Naive thymus-derived CD8-positive, alpha-beta T cell (primary cell): ENCODE measurements at places on chromosomes 11 and 22.

GRCh38 chr22:39932918-39933649 lies 27.1 kb upstream of the TMA7B start:
- no peaks in the 10 kb centered on the region for H3K27me3 ChIP-seq
- H3K4me1 ChIP-seq, result peaks cover 56% of the 10 kb centered on the region

GRCh38 chr22:44212936-44213335 lies 32.2 kb downstream of the PARVG start:
- no peak overlapping the region for H3K27ac ChIP-seq
- H3K27me3 ChIP-seq, result no peaks in the 10 kb centered on the region
- no peak overlapping the region for H3K4me3 ChIP-seq

DNA sequence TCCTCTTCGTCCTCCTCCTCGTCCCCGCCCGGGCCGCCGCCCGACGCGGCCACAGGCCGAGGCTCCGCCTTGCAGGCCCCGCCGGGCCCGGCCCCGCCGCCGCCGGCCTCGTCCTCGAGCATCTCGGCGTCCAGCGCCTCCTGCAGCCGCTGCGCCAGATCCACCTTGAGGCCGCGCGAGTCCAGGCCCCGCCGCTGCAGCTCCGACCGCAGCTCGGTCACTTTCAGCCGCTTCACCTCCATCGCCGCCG lies 417 bp downstream of the HNRNPUL2 start:
- H3K36me3 ChIP-seq, result no peaks in the 10 kb centered on the region
- H3K4me3 ChIP-seq, result peak overlapping the region; percentile 98
- peaks cover 61% of the 10 kb centered on the region for H3K4me1 ChIP-seq
- peak overlapping the region; percentile 93 for H3K27ac ChIP-seq
- no peak for DNase-seq

GRCh38 chr11:63494975-63495374 lies 4.0 kb upstream of the PLAAT5 start:
- H3K36me3 ChIP-seq, result peaks cover 12% of the 10 kb centered on the region
- H3K27ac ChIP-seq, result no peak overlapping the region
- H3K27me3 ChIP-seq, result peaks cover 12% of the 10 kb centered on the region
- no peak overlapping the region for H3K4me3 ChIP-seq
- no peak for DNase-seq

GRCh38 chr11:105548359-105548758 lies 61.5 kb upstream of the GRIA4 start:
- no peak overlapping the region for H3K4me3 ChIP-seq
- no peaks in the 10 kb centered on the region for H3K4me1 ChIP-seq
- no peak for DNase-seq
- no peaks in the 10 kb centered on the region for H3K36me3 ChIP-seq
- no peak overlapping the region for H3K27ac ChIP-seq

DNA sequence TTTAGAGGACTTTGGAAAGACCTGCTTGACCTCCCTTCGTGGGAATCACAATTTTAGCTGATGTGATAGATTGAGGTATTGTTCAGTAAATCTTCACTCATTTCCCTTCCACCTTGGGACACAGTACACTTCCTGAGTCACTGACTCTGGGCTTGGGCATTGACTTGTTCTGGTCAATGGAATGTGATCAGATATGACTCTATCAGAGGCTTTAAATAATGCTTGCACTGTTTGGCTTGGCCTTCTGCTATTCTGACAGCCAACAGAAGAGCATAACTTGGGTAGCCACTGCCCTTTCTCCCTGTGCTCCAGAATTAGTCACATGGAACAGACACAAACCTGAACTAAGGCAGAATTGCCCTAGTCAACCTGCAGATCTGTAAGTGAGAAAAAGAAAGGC lies 12.5 kb downstream of the PRR5L start:
- peaks cover 18% of the 10 kb centered on the region for H3K27me3 ChIP-seq
- peaks cover 6% of the 10 kb centered on the region for H3K4me1 ChIP-seq
- no peaks in the 10 kb centered on the region for H3K36me3 ChIP-seq

GRCh38 chr11:71247551-71248250 lies 4.7 kb downstream of the SHANK2 start:
- no peaks in the 10 kb centered on the region for H3K4me1 ChIP-seq
- no peak for DNase-seq
- no peaks in the 10 kb centered on the region for H3K36me3 ChIP-seq
- H3K27me3 ChIP-seq, result peaks cover 34% of the 10 kb centered on the region
- H3K4me3 ChIP-seq, result no peak overlapping the region

DNA sequence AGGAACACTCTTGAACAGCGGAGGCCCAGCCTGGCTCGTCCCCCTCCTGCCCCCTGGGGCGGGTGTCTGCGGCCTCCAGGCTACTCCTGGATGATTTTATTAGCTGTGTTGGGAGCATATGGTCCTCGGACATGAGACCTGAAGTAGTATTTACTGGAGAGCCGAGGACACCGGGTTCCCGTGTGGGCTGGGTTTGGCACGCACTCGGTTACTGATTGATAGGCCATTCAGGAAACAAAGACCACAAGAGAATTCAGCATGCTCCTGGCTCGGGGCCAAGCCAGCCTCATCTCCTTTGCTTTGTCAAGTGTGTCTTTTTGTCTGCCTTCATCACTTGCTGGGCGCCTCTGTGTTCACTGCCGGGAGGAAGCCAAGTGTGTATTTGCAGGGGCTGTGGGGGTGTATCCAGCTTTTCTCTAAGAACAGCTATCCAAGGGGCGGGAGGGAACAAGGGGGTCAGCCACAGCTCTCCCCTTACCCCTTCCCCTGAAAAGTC lies 9.7 kb downstream of the FXYD2 start:
- peak; percentile 84 for DNase-seq
- H3K4me3 ChIP-seq, result peak overlapping the region; percentile 87
- H3K36me3 ChIP-seq, result no peaks in the 10 kb centered on the region
- H3K4me1 ChIP-seq, result peaks cover 25% of the 10 kb centered on the region
- H3K27me3 ChIP-seq, result no peaks in the 10 kb centered on the region

DNA sequence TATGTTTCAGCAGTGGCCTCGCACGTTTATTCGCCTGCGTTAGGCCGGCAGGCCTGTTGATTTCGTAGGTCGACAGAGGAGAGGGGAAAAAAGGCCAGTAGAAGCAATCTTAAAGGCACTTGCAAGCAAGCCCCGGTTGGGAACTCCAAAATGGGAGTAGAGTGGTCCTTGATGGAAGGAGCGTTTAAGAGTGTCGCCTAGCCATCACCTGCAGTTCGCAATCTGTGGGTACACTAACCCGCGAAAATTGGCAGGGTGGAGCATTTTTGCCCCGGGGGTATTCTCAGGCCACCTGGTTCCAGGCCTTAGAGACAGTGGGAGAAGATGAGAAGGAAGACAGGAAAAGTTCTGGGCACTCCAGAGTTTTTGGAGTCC lies 1.1 kb downstream of the EWSR1 start:
- no peaks in the 10 kb centered on the region for H3K27me3 ChIP-seq
- peaks cover 7% of the 10 kb centered on the region for H3K36me3 ChIP-seq
- no peak for DNase-seq
- H3K27ac ChIP-seq, result peak overlapping the region; percentile 96
- H3K4me1 ChIP-seq, result peaks cover 39% of the 10 kb centered on the region

DNA sequence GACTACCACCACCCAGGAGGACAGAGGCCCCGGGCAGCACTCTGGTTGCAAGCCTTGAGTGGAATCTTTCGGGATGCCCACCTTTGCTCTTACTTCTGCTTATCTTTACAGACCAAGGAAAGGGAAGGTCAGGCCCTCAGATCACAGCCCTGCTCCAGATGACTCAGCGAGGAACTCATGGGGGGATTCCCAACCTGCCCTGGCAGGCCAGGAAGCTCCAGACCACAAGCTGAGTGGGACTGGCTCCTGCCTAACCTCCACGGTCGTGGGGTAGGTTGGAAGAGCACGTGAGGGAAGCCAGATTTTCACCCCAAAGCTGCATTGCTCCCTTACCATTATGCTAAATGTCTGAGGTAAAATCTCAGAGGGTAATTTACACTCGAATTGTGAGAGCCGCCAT lies 11.8 kb downstream of the TBC1D10A start:
- no peak for DNase-seq
- no peaks in the 10 kb centered on the region for H3K27me3 ChIP-seq
- no peaks in the 10 kb centered on the region for H3K36me3 ChIP-seq
- H3K27ac ChIP-seq, result peak overlapping the region; percentile 91
- no peak overlapping the region for H3K4me3 ChIP-seq

- H3K4me3 ChIP-seq, result peak overlapping the region; percentile 87
- no peaks in the 10 kb centered on the region for H3K36me3 ChIP-seq
- H3K4me1 ChIP-seq, result peaks cover 83% of the 10 kb centered on the region
Observed at GRCh38 chr11:128302425-128303186, 284.8 kb downstream of the ETS1 start.

- no peaks in the 10 kb centered on the region for H3K4me1 ChIP-seq
- DNase-seq, result no peak
- no peak overlapping the region for H3K4me3 ChIP-seq
- H3K27ac ChIP-seq, result no peak overlapping the region
Observed at GRCh38 chr11:66228521-66228920, 39.9 kb upstream of the RAB1B start.

DNA sequence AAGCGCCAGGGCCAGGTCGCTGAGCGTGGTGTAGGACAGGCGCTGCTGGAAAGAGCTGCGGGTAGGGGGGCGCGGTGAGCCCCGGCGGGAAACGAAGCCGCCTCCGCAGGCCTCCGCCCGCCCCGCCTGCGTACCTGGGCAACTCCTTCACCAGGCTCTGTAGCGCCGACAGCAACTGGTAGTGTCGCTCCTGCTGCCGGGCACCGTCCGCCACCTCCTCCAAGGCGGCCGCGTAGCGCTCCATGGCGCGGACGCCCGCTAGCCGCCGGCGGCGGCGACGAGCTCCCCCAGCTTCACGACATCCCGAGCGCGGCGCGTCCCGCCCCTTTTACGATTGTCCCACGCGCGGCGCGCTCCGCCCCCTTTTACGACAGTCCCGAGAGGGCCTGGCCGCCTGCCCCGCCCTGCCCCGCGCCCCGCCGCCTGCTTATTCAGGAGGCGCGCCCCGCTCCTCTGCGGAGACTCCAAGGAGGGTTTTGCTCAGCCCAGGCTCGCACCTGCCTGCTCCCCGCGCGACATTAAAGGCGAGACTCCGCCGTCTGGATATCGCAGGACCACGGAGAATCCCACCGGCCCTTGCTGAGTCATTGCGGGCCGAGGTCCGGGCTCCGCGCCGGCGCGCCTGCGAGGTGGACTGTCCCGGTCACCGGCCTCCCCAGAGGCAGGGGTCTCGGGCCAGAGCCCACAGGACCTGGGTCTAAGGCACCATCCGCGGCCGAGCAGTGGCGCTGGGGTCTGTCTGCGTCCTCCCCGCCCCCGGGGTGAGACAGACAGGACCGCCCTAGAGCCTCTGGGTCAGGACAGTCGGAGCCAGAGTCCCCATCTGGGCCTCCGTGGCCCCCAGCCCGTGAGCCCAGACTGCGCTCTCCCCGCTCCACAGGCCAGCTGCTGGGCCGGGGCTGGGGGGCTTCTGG lies at the start of gene DGCR6L:
Gene DGCR6L, minus strand, starts transcription at position 316 of the 914 bp plus-strand sequence. Its CDS starts 72 bp downstream, at position 244.
- H3K4me3 ChIP-seq, result peak within 1 kb of the TSS; percentile 93
- no peaks in the 10 kb centered on the region for H3K36me3 ChIP-seq
- peak within 1 kb of the TSS; percentile 88 for H3K27ac ChIP-seq
- H3K4me1 ChIP-seq, result peaks cover 58% of the 10 kb centered on the region

GRCh38 chr22:41092023-41092817 lies at the start of gene EP300:
Gene EP300 (plus strand): TSS chr22:41092592. CDS start chr22:41093005, 413 bp downstream.
- peaks cover 41% of the 10 kb centered on the region for H3K4me1 ChIP-seq
- H3K4me3 ChIP-seq, result peak within 1 kb of the TSS; percentile 98
- peak within 1 kb of the TSS; percentile 99 for H3K27ac ChIP-seq

DNA sequence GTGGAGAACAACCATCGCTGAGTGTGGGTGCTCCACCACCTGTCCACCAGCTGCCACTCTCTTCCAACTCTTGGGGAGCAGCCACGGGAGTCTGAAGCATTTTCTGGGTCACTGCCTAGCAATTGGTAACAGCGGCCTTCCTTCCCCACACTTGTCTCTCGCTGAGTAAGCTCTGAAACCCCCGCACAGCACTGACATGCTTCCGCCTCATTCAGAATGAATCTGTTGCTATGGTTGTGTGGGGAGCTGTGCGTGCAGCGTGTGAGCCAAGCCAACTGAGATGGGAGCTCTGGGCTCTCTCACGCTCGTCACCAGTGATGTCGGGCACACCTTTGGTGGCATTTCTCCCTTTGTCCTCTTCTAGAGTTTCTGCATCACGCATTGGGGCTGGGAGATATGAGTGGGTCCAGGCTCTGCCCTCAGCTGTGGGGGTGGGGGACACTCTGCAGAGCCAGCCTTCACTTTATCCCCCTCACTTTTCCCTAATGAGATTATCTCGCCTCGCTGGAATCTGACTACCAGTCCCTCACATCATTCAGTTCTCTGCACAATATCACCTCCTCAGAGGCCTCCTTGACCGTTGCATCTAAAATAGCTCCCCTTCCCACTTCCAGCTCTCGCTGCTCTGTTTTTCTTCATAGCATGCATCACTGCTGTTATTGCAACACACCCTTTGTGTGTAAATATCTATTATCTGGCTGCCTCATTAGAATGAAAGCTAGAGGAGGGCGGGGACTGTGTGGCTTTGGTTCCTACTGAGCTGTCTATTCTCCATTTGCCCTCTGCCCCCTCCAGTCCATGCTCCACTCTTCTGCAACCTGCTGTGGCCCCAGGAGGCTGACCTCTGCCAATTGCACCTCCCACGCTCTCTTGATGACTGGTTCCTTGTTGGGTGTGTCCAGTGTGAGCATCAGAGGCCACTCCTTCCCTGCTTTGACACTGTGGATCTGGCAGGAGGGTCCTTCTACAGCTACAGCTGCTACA lies 569.9 kb upstream of the CADM1 start:
- peaks cover 30% of the 10 kb centered on the region for H3K27me3 ChIP-seq
- no peak overlapping the region for H3K27ac ChIP-seq
- H3K4me3 ChIP-seq, result no peak overlapping the region
- H3K4me1 ChIP-seq, result no peaks in the 10 kb centered on the region
- no peaks in the 10 kb centered on the region for H3K36me3 ChIP-seq
- no peak for DNase-seq

DNA sequence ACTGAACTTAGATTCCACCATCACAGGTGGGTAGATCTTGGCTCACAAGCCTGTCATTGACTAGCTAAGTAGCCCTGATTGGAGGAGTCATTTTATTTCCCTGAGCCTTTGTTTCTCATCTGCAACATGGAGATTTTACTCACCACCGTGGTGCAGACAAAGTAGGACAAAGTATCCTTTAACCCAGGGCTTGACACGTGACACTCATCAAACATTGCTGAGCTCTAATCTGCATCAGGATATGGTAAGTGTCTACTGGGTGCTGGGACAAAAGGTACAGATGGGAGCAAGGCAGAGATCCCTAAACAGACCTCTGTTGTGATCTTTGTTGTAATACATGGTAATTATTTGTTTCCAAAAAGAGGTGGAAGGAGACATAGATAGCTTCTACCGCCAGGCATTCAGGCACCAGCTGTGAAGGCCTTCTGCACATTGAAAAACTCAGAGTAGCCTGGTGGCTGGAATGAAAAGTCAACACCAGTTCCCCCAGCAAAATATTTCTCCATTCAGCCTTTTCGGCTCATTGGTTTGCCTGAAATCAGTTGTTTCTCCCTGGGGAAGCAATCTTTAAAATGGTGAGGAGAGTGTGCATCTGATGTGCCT lies 18.3 kb upstream of the MICAL2 start:
- H3K4me3 ChIP-seq, result no peak overlapping the region
- peaks cover 46% of the 10 kb centered on the region for H3K4me1 ChIP-seq
- no peaks in the 10 kb centered on the region for H3K36me3 ChIP-seq

GRCh38 chr22:47011859-47012258 lies 249.4 kb downstream of the TBC1D22A start:
- H3K27ac ChIP-seq, result no peak overlapping the region
- H3K36me3 ChIP-seq, result peaks cover 1% of the 10 kb centered on the region
- peaks cover 15% of the 10 kb centered on the region for H3K4me1 ChIP-seq
- DNase-seq, result no peak
- no peak overlapping the region for H3K4me3 ChIP-seq
- no peaks in the 10 kb centered on the region for H3K27me3 ChIP-seq

GRCh38 chr11:65891219-65892136 lies 1.0 kb downstream of the CCDC85B start:
- peak overlapping the region; percentile 79 for H3K4me3 ChIP-seq
- H3K4me1 ChIP-seq, result peaks cover 76% of the 10 kb centered on the region
- no peak for DNase-seq
- no peaks in the 10 kb centered on the region for H3K36me3 ChIP-seq
